ENCODE measurements at places on chromosomes 1 and 21.

GRCh38 chr1:227855687-227856086 is 40.2 kb downstream of the PRSS38 start:
- no peak for DNase-seq

- no peak for DNase-seq
These were observed 34.7 kb downstream of the UBE2G2 start for GRCh38 chr21:44766818-44767354.

- no peak for DNase-seq
These were observed 45.9 kb upstream of the SAMD13 start for GRCh38 chr1:84255582-84255981.

- DNase-seq: no peak
These were observed 46.3 kb downstream of the SLC30A10 start for GRCh38 chr1:219882096-219882495.

DNA sequence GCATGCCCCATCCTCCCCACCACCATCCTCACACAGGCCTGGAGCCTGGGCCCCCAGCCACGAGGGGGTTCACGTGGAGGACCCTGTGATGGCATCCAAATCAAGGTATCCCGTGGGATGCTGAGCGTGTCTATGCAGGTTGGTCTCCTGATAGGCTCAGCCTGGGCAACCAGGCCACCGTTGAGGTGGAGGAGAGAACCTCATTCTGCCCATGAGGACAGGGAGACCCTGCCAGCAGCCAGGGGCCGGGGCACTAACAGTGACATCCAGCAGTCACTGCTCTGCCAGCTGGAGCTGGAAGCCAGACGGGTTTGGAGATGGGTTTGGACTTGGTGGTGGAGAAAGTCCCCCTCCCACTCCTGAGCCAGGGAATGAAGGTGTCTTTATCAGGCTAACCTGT is 582.8 kb downstream of the MATN1 start:
- no peak for DNase-seq

DNA sequence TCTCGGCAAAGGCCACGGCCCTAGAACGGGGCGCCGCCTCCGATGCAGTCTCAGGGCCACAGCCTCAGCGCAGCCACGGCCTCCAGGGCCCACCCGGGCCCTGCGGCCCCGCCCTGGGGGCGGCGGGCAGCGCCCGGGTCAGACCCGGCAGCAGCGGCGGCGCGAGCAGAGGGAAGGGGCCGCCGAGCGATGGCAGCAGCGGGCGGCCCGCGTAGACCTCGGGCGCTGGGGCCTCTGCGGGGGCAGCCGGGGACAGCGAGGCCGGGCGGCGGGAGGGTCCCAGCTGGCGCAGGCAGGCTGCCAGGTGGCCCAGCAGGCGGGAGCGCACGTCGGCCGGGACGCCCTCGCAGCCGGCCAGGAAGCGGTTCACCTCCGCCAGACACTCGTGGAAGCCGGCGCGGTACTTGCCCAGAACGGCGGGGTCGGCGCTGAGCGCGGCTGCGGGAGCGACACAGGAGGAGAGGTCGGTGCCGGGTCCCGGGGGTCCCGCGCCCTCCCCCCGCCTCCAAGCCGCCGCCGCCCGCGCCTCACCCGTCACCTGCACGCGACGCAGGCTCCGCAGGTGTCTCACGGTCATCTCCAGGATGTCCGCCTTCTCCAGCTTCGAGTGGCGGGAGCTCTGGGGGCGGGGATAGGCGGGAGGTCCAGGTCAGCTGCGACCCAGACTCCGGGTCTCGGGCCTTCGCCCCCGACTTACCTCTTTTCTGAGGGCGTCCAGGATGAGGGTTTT is 737 bp downstream of the HES4 start:
- DNase-seq: no peak
